GOT3 (cell line): ENCODE measurements at places on chromosomes 6 and 20.

- DNase-seq = no peak
These were observed 88.3 kb downstream of the SH3BGRL2 start for GRCh38 chr6:79719248-79719960.

DNA sequence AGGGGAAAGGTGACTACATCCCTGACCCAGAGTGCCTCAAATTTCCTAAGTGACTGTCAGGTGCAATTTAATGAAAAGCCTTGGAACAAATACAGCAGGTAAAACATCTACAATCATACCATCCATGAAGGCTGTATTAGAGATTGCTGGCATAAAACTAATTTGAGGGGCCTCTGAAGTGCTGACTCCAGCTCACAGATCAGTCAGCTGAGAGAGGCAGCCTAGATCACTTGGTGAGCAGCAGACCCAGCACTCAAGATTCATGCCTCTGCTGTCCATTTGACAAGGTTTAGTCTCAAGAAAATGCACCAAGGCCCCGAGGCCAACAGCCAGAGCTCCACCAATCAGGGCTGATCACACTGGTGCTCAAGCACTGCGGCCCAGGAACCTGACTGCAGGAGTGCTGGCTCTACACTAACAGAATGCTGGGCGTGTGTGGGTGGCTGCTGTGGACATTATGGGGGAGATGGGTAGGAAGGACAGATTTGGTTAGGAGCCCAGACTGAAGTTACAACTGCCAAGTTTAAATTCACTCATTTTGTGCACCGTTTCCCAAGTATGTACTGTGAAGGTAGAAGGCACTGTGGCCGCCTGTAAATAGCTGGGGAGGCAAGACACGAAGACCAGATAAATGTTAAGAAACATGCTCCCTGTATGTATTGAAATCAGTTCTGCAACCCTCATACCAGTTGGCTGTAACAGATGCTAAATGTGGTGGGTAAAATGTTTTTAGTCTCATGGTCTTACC lies 28.2 kb downstream of the SNX5 start:
- DNase-seq = no peak

- DNase-seq = no peak
These were observed 166.9 kb downstream of the SLC16A10 start for GRCh38 chr6:111254004-111254778.

GRCh38 chr6:28446818-28447511 lies 3.7 kb upstream of the ZSCAN23 start:
- DNase-seq = no peak

DNA sequence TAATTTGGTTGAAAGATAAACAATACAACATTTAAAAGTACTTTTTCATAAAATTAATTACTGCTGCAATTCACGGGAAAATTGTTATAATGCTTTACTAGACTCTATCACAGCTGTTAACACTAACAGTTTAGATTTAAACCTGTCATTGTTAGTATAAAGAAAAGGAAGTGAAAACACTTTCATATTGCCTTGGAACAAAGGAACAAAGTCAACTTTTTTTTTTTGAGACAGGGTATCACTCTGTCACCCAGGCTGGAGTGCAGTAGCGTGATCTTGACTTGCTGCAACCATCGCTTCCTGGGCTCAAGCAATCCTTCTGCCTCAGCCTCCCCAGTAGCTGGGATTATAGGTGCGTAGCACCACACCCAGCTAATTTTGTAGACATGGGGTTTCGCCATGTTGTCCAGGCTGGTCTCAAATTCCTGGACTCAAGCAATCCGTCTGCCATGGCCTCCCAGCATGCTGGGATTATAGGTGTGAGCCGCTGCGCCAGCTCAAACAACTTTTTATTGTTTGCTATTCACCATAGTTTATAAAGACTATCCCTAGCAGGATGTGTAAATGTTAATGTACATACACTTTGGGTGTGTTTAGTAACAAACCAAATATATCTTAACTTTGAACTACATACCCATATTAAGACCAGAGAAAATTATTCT lies 22.1 kb downstream of the SLC35A1 start:
- no peak for DNase-seq

GRCh38 chr6:150004101-150004782 lies 21.1 kb downstream of the RAET1L start:
- no peak for DNase-seq

- DNase-seq = no peak
These were observed 56.6 kb upstream of the POU3F2 start for GRCh38 chr6:98777762-98778161.
